SK-MEL-5 (cell line): ENCODE measurements at places on chromosomes 16 and 17. TPM values are rescaled to one million over a fixed set of nuclear protein-coding genes. Genes with fewer than 3 reads are reported as not detected.

- no peak for DNase-seq
Observed at GRCh38 chr17:16929757-16930520, 42.0 kb downstream of the TNFRSF13B start.

- DNase-seq, result no peak
Observed at GRCh38 chr17:22304667-22305303, 612.5 kb downstream of the KCNJ18 start.

- no peak for DNase-seq
Observed at GRCh38 chr17:71899317-71899716, 221.5 kb upstream of the SOX9 start.

DNA sequence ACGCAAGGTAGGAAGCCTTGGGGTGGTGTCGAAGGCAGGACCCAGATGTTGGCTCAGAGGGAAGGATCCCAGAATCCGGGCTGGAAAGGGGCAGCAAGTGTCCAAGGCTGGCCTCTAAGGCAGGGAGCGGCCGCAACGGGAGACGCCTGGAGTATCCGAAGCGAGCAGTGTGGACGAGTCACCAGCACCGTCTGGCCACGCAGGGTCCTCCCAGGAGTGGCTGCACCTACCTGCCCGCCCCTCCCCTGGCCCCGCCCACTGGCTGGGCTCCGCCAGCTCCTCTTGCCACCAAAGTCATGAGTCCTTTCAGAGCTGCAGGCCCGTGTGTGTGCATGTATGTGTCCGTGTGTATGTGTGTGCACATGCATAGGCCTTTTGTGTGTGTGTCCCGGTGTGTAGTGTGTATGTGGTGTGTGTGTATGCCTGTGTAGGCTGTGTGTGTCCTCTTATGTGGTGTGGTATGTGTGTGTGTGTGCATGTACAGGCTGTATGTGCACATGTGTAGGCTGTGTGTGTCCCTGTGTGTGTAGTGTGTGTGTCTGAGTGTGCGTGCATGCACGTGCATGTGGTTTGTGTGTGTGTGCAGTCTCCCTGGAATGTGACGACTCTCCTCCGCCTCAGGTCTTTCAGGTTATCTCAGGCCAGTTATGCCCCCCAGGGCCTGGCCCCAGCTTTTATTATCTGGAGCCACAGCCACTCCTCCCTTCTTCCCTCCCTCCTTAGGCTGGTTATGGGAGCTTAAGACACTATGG, at the start of gene PRSS8:
PRSS8 (minus strand) TSS at position 193 of the 752 bp plus-strand sequence. CDS start 229 bp downstream, outside the sequence.
- no peak for DNase-seq

- no peak for DNase-seq
Observed at GRCh38 chr17:73467651-73468050, 155.8 kb upstream of the CDC42EP4 start.

ACSM2A gene
- total RNA-seq, result not detected in 2 replicates

ORC6 gene
- 24.4 and 26.2 TPM in 2 replicates for total RNA-seq

KRTAP9-3 gene
- total RNA-seq, result not detected in 2 replicates

- DNase-seq, result no peak
Observed at GRCh38 chr16:51418258-51418657, 267.2 kb upstream of the SALL1 start.

GRCh38 chr17:75109046-75109406, 743 bp upstream of the ARMC7 start:
- no peak for DNase-seq

- no peak for DNase-seq
Observed at GRCh38 chr16:1398351-1398750, 16.2 kb downstream of the UNKL start.

DNA sequence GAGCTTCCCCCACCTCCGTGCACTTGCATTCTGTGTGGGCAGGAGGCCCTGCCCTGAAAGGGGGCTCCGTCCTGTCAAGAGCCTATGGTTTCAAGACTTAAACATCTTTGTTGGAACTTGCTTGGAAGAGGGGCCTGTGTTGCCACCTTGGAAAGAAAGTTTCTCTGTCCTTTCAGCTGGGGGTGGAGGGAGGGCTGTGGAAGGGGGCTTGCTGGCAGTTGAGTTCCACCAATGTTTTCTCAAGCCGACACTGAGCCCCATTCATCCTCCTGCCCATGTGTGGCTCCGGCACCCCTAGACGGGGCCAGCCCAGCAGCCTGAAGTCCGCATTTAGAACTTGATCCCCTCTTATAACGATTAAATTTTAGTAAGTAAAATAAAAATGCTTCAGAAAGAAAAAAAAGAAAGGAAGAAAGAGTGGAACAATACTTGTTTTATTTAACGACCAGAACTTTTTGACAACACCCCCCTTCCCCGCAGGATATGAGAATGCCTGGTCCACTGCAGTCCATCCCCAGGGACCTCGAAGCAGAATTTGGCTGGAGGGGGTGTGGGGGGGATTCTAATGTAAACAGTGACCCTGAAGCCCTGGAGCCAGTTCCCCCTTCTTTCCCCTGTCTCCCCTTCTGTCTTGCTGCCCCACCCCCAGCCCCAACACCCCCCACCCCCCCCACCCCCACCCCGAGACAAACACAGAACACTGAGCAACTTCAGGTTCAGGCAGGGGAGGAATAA, 26.9 kb upstream of the CLEC18A start:
- no peak for DNase-seq

DNA sequence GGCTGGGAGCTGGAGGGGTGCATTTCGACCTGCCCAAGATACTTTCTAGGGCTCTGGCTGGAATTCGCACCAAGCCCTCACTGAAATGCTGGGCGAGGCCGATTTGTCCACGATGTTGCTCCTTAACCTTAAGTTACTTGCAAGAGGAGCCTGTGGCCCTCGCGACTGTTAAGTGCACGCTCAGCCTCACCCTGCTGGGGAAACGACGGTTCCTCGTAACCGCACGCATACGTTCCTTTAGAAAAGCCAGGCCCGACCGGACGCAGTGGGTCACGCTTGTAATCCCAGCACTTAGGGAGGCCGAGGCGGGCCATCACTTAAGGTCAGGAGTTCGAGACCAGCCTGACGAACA, 607 bp upstream of the NCOR1 start:
- no peak for DNase-seq

- DNase-seq, result no peak
Observed at GRCh38 chr16:11145173-11145818, 110.7 kb downstream of the SOCS1 start.

UBALD1 gene
- total RNA-seq, result 13.1 and 14.5 TPM in 2 replicates
